ENCODE measurements at places on chromosomes 5 and 9.

DNA sequence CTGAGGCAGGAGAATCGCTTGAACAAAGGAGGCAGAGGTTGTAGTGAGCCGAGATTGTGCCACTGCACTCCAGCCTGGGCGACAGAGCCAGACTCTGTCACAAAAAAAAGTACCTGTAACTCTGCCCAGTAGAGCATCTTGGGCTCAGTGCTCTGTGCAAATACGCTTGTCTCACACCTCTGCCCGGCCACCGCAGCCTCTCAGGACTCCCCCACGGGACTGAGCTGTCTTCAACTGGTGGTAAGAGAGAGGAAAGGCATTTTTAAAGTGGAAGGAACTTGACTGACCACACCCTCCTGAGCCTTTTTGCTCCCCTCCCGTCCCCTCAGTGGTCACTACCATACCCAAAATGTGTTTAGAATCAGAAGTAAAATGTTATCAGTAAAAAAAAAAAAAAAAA, 174.3 kb upstream of the PIK3R1 start:
- no peak for DNase-seq

DNA sequence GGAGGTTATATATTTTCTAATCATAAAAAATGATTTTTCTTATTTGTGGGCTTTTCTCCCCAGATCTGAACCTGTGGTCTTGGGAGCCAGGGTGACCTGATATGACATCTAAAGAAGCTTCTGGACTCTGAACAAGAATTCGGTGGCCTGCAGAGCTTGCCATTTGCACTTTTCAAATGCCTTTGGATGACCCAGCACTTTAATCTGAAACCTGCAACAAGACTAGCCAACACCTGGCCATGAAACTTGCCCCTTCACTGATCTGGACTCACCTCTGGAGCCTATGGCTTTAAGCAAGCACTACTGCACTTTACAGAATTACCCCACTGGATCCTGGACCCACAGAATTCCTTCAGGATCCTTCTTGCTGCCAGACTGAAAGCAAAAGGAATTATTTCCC, 59.0 kb upstream of the RIC1 start:
- DNase-seq, result no peak

DNA sequence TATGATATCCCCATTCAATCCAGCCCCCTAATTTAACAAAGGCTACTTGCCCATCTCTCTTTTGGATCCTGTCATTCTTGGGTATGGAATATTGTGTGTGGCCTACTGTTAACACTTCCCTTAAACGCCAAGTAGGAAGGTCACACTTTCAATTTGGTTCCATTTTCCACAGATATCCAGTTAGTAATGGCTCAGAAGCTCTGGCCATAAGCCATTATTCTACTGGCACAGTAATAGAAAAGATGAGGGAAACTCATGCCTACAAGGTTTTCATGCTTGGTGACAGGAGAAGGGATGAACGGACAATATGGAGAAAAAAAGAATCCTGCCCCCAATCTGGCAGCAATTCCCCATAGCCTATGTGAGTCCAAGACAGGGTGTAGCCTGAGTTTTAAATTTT, 227.6 kb downstream of the CRB2 start:
- no peak for DNase-seq

DNA sequence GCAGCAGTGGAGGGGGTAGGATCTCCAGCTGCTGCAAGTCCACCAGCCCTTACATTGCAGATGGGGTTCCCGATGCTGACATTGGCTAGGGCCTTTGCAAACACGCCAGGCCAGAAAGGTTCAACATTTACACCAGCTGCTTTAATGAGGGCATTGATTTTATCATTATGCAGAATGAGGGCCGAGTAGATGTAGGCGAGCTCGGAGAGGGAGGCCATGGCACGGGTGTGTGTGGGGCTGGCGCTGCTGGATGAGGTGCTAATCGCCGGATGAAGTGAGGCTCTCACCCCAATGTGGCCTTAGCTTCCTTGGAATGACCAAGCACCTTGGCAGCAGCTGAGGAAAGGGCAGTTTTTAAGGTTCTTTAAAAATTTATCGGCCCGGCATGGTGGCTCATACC, 27.4 kb downstream of the PHAX start:
- DNase-seq, result no peak

GRCh38 chr5:59538750-59539121, 354.8 kb downstream of the PDE4D start:
- DNase-seq, result peak; percentile 91

DNA sequence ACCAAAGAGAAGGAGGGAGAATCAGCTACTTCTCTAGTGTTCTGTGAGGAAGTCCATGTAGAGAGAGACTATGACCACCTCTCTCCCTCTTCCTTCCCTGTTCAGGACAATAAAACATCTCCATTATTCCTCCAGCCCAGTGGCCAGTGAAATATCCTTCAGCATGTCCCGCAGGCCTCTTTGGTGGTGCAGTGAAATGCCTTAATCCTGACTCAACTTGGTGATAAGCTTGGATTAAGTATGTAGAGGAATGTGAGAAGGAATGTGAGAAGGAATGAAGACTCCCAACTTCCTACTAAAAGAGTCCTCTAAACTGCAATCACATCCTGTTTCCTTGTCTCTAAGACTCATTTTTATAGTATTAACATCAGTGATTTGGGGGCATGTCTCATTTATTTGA, 167.3 kb downstream of the TRPM3 start:
- no peak for DNase-seq

DNA sequence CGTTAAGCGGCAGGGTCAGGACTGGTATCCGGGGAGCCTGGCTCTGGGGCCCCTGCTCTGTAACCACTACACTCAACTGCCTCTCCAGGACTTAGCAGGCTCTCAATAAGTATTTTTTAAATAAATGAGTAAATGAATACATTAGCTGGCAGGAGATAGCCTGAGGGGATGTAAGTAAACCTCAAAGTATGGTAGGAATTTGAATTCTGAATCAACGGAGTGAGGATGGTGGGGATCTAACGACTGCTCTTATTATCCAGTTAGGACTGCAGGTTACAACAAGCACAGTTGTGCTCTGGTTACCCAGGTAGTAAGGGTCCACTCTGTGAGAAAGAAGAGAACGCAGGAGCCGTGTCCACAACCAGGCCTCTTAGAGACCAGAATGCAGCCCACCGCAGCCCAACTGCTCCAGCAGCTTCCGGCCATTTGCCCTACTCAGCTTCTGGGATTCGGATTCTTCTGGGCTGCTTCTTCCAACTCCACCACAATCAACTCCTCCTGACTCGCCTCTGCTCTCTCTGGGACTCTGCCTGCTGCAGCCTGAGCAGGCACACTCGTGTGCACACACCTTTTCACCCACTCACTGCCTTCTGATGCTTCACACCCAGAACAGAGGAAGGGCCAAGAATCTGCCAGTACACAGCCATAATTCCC, 52.6 kb downstream of the MED27 start:
- DNase-seq, result peak; percentile 62

GRCh38 chr5:73534011-73534644, 31.3 kb downstream of the ANKRA2 start:
- DNase-seq, result peak; percentile 21

DNA sequence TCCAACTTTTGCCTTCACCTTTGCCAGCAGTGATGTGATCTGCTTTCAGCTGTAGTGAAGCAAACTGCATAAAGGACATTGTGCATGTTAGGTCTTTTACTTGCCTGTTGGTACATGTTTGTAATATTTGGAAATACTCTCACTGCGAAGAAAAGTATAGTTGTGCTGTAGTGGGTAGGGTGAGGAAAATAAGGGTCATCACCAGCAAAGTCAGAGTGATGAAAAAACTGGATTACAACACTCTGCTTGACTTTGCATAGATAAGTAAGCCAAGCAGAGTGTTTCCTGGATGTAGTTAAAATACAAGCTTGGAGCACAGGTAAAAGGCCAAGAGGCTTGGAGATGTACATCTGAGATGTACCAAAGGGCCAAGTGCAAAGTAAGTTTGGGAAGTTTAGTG, 16.7 kb downstream of the TGFBR1 start:
- no peak for DNase-seq

- no peak for DNase-seq
Measured at GRCh38 chr9:131434673-131435072, 40.8 kb downstream of the PRRC2B start.

GRCh38 chr5:96243203-96243602, 189.8 kb downstream of the PCSK1 start:
- DNase-seq, result no peak

Data from NCI-H69 (cell line).